ENCODE measurements at places on chromosomes 2 and 18.

GRCh38 chr2:98907966-98908905 is 27.8 kb downstream of the CRACDL start:
- DNase-seq, result no peak

- no peak for DNase-seq
Measured at GRCh38 chr18:27728659-27729058, 448.3 kb downstream of the CDH2 start.

DNA sequence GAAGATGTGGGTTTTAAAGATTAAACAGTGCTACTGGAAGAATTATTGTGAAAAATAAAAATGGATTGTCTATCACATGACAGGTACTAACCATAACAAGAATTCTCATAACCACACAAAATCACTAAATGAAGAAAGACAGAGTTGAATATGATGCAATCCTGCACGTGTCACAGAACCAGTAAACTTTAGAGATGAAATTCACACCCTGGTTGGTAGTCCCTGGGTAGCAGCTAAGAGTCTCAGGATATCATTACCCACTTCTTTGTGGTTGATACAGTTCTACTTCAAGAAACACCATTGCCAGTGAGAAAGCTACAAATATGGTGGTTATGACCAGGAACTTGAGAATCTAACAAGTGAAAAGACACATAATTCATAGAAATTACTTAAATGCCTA is 450.2 kb downstream of the ERBB4 start:
- no peak for DNase-seq

- no peak for DNase-seq
Measured at GRCh38 chr2:129345540-129345939, 633.9 kb upstream of the RAB6C start.

GRCh38 chr2:157307021-157307420 is 18.6 kb downstream of the ERMN start:
- DNase-seq, result no peak

- no peak for DNase-seq
Measured at GRCh38 chr2:234267534-234267933, 217.0 kb downstream of the SPP2 start.

DNA sequence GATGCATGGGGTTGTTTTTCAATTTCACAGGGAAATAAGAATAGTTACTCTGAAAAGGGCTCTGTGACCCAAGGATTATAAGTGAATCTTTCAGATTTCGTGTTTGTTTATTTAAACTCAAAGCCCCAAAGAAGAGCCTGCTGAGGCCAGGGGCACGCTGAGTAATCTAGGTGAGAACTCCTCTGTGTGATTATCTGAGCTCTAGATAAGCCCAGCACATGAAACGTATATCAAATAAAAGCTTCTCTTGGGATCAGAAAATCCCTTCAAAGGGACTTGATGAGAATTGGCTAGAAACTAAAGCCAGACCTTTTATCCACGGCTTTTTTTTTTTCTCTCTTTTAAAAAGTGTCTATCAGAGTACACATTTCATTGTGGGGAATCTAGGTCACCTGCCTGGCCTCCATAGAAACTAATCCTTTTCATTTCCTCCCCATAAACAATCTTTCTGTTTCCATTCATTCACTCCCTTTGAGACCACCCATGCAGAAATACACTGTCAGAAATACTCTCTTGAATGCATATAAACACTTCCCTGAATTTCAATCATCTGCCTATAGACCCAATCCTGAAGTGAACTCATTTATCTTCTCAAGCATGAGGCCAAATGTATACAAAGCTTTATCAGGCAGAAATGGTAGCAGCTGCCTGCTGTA is 137.4 kb downstream of the RIT2 start:
- DNase-seq, result no peak

GRCh38 chr2:217520356-217521010 is 482.3 kb downstream of the TNS1 start:
- DNase-seq, result no peak

GRCh38 chr2:48120112-48120511 is 213.8 kb upstream of the FBXO11 start:
- DNase-seq, result no peak

- DNase-seq, result no peak
Measured at GRCh38 chr2:160207804-160208654, 8.0 kb upstream of the ITGB6 start.

- DNase-seq, result no peak
Measured at GRCh38 chr2:182113334-182113733, 127.7 kb downstream of the PPP1R1C start.

DNA sequence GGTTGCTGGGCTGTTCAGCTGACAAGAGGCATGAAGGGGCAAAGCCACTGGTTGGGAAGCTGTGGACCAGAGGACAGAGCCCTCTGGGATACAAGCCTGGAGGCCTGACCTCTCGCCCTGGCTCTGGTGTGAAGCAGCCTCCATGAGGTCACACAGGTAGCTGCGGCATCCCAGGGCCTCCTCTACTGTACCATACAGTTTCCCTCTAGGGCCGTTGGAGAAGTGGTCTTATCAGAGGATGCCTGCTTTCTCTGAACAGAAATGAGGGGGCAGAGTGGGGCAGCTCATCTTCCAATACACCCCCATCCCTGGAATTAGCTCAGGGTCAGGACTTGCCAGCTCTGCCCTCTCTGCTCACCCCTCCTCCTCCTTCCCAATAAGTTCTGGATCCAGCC is 135.1 kb upstream of the SMAD2 start:
- no peak for DNase-seq

- DNase-seq, result no peak
Measured at GRCh38 chr18:51461956-51462355, 264.5 kb upstream of the MEX3C start.

DNA sequence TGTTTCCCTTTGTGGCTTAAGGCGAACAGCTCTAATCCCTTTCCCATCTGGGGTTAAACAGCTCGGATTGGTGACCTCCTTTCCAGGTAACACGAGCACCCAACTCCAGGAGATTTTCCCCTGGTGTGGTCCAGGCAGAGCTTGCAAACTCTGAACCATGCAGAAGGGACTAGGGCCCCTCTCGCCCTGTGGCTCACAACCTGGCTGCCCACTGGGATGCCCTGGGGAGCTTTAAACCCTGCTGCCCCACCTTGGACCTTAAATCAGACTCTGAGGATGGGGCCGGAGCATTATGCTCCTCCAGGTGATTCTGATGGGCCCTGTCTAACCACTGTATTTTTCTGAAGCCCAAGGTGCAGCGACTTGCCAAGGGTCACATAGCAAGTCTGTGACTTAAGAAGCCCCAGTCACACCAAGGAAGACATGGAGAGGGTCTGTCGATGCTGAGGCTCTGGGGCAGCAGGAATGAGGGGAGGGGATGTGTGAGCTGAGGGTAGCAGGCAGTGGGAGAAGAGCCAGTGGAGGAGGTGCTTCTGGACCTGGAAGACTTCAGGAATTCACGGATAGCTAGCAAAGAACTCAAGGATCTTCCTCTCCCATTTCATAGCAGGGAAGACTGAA is 5.9 kb downstream of the ARID5A start:
- DNase-seq, result no peak

DNA sequence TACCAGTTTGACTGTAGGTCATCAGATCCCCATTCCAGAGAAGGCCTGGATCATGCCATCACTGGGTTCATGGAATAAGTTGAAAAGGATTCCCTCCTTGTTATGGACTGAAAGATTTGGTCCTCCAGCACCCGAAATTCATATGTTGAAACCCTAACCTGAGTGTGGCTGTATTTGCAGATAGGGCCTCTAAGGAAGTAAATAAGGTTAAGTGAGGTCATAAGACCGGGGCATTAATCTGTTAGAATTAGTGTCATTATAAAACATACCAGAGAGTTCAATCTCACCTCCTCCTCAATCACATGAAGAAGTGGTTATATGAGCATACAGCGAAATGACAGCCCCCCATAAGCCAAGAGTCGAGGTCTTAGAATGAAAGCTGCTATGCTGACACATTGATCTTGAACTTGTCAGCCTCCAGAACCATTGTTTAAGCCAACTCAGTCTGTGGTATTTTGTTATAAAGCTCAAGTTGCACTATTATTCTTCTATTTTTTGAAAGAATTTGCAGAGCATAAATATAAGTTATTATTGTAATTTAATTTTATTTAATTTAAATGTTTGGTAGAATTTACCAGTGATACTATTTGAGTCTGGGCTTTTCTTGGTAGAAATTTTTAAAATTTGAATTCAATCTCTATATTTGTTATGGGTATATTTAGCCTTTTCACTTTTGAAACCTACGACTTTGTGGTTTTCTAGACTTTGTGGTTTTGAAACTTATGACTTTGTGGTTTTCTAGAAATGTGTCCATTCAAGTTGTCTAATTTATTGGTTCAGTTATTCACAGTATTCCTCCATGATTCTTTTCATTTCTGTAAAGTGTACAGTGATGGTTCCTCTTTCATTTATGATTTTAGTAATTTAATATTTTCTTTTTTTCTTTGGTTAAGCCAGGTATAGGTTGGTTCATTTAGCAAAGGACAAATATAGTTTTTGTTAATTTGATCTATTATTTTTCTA is 1206.7 kb upstream of the CDH2 start:
- DNase-seq, result no peak

GRCh38 chr2:141599721-141600120 is 531.1 kb downstream of the LRP1B start:
- DNase-seq, result no peak

GRCh38 chr18:27378431-27379095 is 193.5 kb upstream of the CHST9 start:
- DNase-seq, result no peak

DNA sequence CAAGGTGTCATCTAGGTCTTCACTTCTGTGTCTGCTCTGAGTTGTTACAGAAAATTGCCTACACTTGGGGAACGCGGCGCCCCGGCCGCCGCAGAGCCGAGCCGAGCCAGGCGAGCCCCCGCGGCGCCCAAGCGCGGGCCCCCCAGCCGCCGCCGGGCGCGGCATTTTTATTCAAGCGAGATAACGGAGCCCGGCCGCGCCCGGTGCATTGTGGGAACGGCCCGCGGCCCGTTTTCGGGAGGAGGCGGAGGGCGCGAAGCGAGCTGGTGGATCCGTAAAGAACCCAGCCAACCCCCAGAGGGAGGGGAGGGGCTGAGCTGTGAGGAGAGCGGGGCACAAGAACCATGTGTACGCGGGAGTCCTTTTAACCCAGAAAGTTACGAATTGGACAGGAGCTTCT is 191.8 kb downstream of the FTCDNL1 start:
- DNase-seq, result no peak

- DNase-seq, result no peak
Measured at GRCh38 chr2:40440835-40441234, 11.1 kb downstream of the SLC8A1 start.

GRCh38 chr2:198116756-198117155 is 312.4 kb downstream of the PLCL1 start:
- DNase-seq, result no peak

- DNase-seq, result no peak
Measured at GRCh38 chr18:6881034-6881820, 151.7 kb downstream of the ARHGAP28 start.

GRCh38 chr18:34626404-34627136 is 83.5 kb upstream of the DTNA start:
- no peak for DNase-seq

- DNase-seq, result no peak
Measured at GRCh38 chr18:22467760-22468553, 50.2 kb upstream of the CTAGE1 start.

GRCh38 chr2:235347691-235348090 is 146.2 kb upstream of the AGAP1 start:
- no peak for DNase-seq

DNA sequence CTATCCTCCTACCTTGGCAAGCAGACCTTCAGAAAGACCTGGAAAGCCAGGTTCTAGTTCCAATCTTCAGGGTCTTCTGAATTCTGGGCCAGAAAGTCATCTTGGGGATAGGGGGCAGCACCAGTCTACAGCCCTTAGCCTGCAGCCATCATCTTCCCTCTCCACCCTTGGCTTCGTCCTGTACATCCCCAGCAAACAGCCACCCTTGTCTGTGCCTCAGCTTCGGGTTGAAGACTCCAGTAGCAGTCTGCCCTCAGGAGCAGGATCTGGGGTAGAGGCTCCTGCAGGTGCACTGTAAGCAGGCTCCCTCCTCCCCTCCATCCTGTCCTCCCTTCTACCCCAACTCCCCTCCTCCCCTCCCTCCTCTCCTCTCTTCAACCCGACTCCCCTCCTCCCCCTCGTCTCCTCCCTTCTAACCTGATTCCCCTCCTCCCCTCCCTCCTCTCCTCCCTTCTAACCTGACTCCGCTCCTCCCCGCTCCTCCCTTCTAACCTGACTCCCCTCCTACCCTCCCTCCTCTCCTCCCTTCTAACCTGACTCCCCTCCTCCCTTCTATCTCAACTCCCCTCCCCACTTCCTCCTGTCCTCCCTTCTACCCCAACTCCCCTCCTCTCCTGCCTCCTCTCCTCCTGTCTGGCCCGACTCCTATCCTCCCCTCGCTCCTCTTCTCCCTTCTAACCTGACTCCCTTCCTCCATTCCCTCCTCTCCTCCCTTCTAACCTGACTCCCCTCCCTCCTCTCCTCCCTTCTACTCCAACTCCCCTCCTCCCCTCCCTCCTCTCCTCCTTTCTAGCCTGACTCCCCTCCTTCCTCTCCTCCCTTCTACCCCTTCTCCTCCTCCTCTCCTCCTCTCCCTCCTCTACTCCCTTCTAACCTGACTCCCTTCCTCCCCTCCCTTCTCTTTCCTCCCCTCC is 90.1 kb upstream of the SMAD2 start:
- DNase-seq, result no peak

DNA sequence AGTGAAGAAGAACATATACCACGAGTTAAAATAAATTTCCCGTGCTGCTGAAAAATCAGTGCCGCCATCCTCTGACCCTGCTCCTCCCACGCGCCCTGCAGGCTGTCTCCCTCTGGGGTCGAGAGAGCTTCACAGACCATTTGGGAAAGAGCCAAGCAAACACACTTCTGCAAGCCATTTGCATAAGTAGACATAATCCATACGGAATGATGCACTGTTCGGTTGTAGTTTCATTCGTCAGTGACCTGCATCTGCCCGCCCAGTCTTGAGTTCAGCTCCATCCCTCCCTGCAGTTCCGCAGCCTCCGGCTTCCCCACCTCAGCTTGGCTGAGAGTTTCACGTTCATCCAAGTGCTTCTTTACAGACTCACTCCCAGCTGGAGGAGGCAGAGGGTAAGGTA is 69.6 kb downstream of the TRAPPC12 start:
- no peak for DNase-seq

Data from NCI-H1417 treated with DMSO at 0.1 percent for 48 hours (cell line).